ENCODE measurements at places on chromosomes 12 and 14.
A peak's percentile ranks its signal among the peaks of the same experiment; 100 is the strongest.

- no peak for DNase-seq
Measured at GRCh38 chr14:22334275-22334577, 254.8 kb downstream of the DAD1 start.

GRCh38 chr14:105989566-105990302, 463.4 kb downstream of the TMEM121 start:
- DNase-seq: no peak

GRCh38 chr12:9367201-9367600, 159.0 kb upstream of the PZP start:
- no peak for DNase-seq

- no peak for DNase-seq
Measured at GRCh38 chr12:31702047-31702446, 26.8 kb downstream of the AMN1 start.

- DNase-seq: no peak
Measured at GRCh38 chr12:89059056-89059455, 293.2 kb downstream of the DUSP6 start.

DNA sequence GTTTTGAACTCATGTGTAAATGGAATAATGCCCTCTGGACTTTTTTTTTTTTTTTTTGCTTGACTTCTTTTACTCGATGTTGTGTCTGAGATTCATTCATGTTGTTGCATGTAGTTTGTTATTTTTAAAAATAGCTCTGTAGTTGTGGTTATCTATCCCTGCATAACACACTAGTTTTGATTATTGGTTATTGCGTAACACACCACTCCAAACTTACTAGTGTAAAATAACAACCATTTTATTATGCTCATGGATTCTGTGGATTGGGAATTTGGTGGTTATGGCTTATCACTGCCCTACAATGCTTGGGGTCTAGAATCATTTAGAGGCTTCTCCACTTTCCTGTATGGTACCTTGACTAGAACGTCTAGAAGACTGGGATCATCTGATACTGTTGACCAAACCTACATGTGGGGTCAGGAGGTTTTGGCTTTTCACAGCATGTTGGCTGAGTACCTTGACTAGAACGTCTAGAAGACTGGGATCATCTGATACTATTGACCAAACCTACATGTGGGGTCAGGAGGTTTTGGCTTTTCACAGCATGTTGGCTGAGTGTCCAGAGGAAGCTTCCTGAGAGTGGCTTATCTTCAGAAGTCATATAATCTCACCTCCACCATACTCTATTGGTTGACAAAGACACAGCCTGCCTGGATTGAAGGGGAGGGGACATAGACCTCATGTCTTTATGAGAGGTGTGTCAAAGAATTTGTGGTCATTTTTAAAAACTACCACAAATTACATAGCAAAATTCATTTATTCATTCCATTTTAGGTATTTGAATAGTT, 11.6 kb downstream of the VRK1 start:
- DNase-seq: no peak

- no peak for DNase-seq
Measured at GRCh38 chr12:107396991-107397390, 288.6 kb upstream of the PWP1 start.

GRCh38 chr12:93572712-93573551, 457 bp downstream of the SOCS2 start:
- no peak for DNase-seq

DNA sequence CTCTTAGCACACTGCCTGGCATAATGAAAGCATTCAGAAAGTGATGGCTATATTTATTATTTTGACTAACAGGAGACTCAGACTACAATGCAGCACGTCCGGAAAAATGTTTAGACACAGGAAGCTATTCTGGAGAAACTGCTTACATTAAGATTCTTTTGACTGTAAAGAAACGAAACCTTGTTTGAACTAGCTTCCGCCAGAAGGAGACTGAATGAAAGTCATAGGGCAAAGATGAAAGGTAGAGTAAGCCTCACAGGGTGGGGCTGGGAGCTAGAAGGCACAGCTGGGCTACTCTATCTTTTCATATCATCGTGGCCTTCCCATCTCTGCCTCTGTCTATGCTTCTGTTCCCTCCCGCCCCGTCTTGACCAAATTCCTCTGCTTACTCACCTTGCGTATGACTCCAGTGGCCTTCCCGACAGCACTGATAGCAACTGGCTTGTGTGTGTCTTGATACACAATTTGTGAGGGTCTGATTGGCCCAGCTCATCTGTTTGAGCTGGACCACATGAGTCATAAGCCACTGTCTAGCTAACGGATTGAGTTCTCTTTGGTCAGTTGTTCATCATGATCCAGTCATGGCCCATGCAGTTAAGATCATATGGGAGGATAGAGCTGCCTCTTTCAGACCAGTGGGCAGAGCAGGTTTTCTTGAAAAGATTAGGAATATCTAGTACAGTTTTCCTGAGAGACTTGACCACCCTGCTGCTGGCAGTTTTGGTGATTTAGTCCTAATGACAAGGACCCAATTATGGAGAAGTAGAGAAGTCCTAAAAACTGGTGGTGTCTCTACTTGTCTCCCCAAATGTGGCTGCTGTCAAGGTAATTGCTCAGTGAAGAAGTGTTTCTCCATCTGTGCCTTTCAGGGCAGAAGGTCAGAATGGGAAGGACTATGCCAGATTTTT, 151.5 kb upstream of the SLC38A2 start:
- DNase-seq: peak; percentile 48

DNA sequence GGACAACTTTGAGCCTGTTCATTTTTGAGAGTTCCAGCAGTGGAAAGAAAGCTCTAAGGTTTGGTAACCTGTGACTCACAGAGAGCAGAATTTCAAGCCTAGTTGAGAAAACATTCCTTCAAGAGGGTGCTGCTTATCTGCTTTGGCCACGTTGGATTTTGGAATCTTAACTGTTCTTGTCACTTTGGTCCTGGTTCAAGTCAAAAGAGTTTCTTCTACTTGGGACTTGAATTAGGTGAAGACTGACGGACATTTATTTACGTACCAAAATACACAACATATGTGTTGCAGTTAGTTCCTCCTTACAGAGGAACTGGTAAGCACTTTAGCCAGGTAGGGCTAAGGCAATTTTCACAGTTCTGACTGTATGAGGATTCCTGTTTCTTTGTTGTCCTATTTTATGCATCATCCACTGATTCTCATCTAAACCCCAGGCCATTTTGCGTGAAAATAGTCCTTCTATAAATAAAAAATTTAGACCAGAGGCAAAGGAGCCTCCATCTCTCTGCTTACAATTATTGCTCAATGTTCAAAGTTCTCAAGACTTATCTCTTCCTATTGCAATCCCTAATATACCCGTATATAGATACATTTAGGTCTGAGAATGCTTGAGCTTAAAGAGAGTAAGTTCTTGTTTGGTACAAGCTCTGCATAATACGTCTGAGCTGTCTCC, 580.9 kb downstream of the DIO2 start:
- DNase-seq: no peak

- no peak for DNase-seq
Measured at GRCh38 chr12:108633534-108634248, at the start of gene SELPLG. SELPLG (minus strand) TSS chr12:108633894; CDS start chr12:108624307, 9,587 bp downstream.

DNA sequence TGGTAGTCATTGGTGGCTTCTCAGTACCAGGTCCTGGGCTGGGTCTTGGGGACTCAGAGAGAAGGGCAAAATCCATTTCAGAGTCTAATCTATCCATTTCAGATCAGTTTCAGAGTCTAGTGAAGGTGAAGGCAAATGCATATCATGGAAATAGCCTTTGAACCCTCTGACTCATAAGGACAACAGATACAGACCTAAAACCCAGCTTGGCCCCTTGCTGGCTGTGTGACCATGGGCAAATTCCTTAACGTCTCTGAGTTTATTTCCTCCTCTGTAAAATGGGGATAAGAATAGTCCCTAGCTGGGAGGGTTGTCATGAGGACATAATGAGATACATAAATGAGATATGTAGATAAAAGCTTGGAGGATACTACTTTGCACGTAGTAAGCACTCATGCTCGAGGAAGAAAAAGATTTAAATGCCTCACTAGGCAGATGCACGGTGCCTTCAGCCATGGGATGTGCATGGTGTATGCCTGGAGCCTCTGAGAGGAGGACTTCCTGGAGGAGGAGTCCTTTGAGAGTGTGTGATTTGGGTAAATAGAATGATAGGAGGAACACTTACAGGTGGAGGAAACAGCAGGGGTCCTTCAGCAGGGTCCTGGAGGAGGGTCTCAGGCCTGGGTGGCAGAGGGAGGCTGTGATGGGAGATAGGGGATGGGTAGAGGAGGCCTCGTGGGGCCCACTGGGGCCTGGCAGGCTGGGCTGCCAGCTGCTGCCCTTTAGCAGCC, 8.0 kb downstream of the DTX1 start:
- DNase-seq: no peak

- no peak for DNase-seq
Measured at GRCh38 chr12:118344829-118345228, 27.9 kb downstream of the TAOK3 start.

- no peak for DNase-seq
Measured at GRCh38 chr14:102487204-102487577, 22.4 kb downstream of the ANKRD9 start.

DNA sequence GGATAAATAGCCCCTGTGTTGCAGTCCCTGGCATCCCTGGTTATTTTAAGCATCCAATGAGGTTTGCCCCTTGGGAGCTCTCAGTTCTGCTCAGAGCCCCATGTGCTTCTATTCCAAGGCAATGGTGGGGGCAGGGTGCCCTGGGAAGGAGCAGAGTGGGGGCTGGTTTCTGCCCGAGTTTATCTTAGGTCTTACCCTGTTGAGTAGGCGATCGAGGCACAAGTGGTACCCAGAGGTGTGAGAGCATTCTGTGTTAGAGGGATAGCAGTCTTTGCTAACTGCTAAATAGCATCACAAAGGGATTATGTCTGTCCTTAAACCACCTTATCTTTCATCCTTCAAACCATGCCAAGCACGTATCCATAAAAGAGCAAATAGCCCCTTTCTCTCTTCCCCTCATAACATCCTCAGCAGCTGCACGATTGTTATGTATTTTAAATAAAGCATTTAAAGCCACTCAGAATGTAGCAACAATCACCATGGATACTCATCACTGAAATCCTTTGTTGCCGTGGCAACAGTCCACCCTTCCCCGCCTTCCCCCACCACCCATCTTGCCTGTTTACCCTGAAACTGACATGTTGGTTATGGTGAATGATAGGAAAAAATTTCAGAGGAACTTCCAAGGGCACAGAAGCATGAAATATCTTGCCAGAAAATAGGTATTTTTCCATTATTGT, 139.3 kb downstream of the PTPN11 start:
- no peak for DNase-seq

GRCh38 chr12:25194722-25195055, 271 bp downstream of the DNAI7 start:
- no peak for DNase-seq

DNA sequence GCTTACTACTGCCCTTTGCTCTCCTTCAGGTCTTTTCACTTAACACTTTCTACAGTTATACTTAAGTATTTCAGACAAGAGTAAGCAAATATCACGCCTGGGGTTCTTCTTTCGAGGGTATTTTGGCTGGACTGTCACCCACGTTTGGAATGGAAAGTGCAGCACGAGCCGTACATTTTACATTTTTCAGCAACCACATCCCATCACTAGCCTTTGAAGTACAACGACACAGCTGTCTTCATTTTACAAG, 349 bp upstream of the FAM177A1 start:
- no peak for DNase-seq

GRCh38 chr12:123269896-123270213, 1.8 kb downstream of the CDK2AP1 start:
- no peak for DNase-seq

DNA sequence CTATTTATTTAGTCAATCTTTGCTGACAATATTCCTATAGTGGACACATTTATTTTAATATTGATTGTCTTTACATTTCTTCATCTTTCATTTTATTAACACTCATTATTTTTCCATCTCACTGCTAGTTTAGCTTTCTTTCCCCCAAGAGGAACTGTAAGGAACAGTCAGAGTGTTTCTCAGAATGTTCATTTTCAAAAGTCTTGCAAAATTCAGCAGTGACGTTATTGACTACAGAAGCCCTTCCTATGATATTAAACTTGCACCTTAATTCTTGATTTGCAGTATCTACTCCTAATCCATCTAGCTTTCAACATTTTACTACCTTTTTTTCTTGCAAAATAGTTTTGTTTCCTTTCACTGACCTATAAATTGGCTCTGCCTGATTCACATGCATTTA, 13.0 kb downstream of the CLEC2B start:
- DNase-seq: no peak

DNA sequence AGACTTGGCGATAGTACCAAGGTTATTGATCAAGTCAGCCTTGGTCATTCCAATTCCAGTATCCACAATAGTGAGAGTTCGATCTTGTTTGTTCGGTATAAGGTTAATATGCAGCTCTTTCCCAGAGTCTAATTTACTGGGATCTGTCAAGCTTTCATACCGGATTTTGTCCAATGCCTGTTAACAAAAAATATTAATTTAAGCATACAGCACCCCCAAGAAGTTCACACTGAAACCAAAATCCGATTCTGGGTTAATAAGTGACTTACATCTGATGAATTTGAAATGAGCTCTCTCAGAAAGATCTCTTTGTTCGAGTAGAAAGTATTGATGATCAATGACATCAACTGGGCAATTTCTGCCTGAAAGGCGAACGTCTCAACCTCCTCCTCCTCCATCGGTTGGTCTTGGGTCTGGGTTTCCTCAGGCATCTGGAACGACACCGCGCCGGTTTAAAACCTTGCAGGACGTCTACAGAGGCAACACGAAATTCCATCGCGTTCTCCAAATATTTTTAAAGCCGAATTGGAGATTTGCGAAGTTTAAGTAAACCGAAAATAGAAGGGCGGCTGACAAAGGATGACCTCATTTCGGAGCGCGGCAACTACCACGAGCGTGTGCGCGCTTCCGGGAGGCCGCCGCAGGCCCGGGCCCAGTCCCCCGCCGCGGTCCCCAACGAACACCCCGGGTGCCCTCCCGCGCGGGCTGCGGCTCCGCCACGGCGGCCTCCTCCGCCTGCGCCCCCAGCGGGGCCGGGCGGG, 716 bp downstream of the HSP90AA1 start:
- no peak for DNase-seq

DNA sequence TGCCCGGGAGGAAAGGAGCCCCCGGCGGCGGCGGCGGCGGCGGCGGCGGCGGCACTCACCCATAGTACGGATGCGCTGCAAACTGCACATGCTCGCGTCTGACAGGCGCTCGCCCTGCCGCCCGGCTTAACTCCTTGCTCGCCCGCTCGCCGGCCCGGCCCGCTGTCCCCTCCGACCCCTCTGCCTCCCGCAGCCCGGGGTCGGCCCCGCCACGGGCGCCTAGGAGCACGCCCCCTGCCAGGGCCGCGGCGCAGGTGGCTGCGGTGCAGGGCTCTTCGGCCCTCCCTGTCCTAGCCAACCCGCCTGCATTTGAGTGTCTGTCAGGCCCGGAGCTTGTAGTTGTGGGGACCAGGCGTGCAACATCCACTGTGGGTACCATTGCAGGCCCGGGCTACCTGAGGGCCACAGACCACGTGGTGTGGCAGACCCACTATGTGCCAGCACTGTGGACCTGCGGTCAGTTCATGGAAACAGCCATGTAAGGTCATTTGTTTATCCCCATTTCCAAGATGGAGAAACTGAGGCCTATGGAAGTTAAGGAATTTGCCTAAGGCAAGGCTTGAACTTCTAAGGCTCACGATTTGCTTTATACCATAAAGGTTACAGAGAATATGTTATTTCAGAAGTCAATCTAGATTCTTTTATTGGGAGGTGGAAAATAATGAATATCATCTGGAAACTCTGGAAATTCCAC, 17.6 kb upstream of the PLEKHH1 start:
- no peak for DNase-seq

- DNase-seq: no peak
Measured at GRCh38 chr12:123900871-123901376, 71.7 kb downstream of the CCDC92 start.
